ENCODE measurements at places on chromosomes 1 and 21.

DNA sequence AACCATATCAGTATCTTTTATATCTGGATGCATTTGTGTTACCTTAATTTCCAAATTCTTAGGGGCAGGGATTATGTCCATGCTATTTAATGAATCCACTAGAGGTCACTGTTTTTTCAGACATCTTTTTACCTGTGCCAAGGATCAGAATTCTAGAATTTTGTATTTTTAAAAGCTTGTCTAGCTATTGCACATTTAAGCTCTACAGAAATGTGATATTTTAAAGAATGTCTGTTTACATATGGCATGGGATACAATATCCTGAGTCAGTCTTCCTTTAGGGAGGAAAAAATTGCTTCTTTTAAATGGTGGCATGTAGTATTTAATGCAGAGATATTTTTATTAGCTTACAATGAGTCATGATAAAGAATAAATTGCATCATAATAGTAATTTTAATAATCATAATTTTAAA lies 11.3 kb downstream of the RPAP2 start:
- DNase-seq, result no peak

DNA sequence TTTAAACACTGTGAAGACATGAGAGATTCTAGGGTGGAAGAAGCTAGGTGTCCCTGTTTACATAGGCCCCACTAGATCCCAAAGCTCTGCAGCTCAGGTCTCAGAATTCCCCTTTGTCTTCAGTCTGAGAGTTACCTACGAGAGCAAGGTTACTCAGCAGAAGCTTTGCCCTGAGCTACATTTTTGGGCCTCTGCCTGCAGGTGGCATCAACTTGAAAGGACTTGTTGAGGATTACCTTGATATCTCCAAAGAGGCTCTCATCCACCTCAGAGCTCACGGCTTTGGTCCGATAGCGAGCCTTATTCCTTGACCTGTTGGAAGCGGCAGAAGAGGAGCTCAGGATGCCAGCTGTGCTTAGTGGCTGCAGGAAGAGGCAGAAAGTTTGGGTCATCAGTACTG lies 7.0 kb downstream of the CFAP45 start:
- no peak for DNase-seq

DNA sequence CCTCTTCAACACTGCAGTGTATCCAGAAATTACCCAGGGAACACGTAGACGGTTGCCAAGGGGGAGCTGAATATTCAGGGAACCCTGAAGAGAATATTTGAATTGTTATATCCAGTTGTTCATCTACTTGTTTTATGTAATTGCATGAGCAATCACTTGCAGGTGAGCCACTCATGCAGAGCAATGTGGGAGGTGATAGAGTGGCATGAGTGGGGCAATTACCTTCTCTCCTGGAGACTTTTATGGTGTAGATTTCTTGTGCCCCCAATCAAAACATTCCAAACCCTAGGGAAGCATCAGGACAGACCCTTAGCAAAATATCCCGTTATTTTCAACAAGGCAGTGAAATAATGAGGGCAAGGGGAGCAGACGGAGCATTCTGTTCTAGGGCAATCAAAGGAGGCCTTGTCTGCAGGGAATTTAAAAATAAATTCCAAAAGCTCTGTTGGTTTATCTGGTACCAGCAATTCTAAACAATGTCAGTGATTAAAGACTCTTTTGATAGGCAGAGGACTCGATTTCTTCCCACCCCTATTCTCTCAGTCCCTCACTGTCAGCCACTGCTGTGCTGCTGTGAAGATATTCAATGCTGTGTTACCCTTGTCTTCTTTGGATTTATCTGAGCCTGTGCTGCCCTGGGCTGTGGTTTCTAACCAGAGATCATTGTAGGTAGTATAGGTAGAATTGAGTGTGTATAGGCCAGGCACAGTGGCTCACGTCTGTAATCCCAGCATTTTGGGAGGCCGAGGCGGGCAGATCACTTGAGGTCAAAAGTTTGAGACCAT lies 180.2 kb upstream of the MAP1LC3C start:
- no peak for DNase-seq

DNA sequence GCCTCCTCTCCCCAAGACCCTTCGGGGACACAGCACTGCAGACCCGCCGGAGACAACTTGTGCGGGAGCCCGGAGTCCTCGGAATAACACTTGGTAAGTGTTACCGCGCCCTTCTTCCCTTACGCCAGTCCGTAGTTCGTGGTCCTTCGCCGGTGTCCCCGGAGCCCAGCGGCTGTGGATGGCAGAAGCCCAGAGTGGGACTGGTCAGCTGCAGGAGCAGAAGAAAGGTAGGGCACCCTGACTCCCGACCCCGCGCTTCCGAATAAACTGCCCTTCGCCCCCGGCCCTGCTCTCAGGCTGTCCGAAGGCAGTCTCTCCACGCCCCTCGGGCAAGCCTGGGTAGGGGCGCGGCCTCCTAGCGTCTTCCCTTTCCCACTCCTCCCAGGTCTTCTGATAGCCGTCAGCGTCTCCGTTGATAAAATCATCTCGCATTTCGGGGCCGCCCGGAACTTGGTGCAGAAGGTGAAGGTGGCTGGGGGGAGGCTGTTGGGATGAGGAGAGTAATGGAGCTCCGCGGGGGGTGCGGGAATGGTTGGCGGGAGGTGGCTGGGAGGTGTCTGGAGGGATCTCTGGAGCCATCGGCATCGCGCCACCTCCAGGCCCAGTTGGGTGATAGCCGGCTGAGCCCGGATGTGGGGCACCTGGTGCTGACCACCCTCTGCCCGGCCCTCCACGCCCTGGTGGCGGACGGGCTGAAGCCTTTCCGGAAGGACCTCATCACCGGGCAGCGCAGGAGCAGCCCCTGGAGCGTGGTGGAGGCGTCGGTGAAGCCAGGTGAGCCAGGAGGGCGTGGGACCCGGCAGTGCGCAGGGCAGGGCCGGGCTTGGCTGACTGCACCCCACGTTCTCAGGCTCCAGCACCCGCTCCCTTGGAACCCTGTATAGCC lies 4.3 kb downstream of the RUSC1 start:
- DNase-seq, result no peak

GRCh38 chr1:198564716-198565115 lies 24.2 kb upstream of the ATP6V1G3 start:
- DNase-seq, result no peak

- DNase-seq, result no peak
Observed at GRCh38 chr1:53343831-53344668, 16.2 kb upstream of the LRP8 start.

GRCh38 chr1:167726008-167726407 lies 4.2 kb downstream of the MPZL1 start:
- DNase-seq, result no peak

GRCh38 chr1:66177510-66177909 lies 356.4 kb upstream of the SGIP1 start:
- no peak for DNase-seq

- no peak for DNase-seq
Observed at GRCh38 chr1:34776911-34777310, 4.1 kb upstream of the GJB3 start.

- no peak for DNase-seq
Observed at GRCh38 chr1:45329445-45329844, 2.8 kb downstream of the HPDL start.

DNA sequence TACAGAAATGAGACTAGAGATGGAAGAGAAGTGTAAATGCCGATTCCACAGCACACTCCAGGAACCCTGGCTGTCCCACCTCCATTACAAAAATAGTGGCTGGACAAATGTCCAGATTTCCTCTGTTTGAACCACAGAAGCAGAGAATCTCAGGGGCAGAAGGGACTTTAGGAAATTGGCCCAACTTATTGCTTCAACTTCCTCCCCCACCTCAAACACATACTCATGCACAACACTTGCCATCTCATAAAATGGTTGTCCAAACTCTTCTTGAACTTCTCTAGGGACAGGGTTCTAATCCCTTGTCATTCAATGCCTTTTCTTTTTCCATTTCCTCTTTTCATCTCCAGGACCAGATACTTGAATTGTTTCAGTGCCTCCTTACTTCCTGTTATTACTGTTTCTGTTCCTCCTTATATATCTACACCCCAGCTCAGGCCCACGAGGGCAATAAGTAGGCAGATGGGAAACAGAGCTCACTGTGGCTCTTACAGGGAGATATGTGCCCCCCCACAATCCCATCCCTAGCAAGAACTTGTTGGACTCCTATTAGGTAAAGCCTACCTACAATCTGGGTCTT lies 8.5 kb upstream of the B4GALT3 start:
- no peak for DNase-seq

GRCh38 chr21:31912501-31912900 lies 39.7 kb downstream of the HUNK start:
- DNase-seq, result no peak

DNA sequence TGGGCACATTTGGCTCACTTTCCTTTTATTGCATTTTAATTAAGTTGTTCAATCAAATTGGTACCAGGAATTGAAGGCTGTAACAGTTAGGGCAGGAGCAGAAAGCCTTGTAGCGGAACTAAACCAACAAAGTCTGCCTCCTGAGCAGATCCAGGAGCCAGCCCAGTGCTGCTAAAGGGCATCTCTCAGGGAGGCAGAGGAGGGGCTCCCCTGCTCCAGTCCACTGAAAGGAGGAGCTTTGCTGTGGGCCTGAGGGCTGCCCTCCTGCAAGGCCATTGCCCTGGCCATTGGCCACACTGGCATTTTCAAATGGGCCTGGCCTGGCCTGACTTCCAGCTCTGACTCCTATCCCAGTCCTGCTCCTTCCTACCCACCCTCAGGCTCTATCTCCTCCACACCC lies 3.7 kb upstream of the TRABD2B start:
- DNase-seq, result no peak

DNA sequence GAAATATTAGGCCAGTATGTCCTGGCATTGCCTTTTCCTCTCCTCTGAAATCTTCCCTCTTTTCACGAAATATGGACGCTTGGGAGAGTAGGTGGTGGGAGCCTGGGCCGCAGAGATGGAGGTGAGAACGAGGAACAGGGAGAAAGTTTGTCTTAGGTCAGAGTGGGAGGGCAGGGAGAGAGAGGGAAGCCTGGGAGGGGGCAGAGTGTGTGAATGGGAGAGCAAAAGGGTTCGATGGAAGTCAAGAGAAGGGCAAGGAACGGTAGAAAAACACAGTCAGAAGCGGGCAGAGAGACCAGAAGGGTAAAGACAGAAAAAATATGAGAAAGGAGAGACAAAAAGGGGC lies 1.2 kb downstream of the TRABD2B start:
- no peak for DNase-seq

- no peak for DNase-seq
Observed at GRCh38 chr1:222910699-222911098, 95.9 kb downstream of the DISP1 start.
